ENCODE measurements at places on chromosomes 12 and 14.
A peak's percentile ranks its signal among the peaks of the same experiment; 100 is the strongest.

GRCh38 chr12:98317939-98318899 lies 197.2 kb upstream of the TMPO start:
- no peak overlapping the region for H3K27ac ChIP-seq
- no peaks in the 10 kb centered on the region for H3K4me1 ChIP-seq
- H3K4me3 ChIP-seq = no peak overlapping the region
- H3K36me3 ChIP-seq = no peaks in the 10 kb centered on the region
- DNase-seq = no peak

DNA sequence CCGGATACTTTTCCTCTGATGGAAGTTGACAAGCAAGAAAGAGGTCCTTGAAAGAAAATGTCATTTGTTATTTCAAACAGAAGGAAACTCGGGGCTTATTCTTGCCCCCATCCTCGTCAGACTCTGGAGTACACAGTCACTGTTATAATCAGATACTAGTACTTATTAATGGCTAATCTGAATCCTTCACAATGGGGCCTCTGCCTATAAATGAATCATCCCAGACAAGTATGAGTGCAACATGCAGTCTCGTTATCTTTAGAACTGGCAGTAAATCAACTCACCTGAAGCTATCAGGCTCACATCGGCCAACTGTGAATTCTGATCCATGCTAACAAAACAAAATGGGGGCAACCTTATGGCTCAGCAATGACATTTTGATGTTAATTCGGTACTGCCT lies 216.7 kb downstream of the GRIN2B start:
- H3K36me3 ChIP-seq = no peaks in the 10 kb centered on the region
- no peak for DNase-seq
- H3K27me3 ChIP-seq = peaks cover 53% of the 10 kb centered on the region
- H3K27ac ChIP-seq = no peak overlapping the region
- no peak overlapping the region for H3K4me3 ChIP-seq
- no peaks in the 10 kb centered on the region for H3K4me1 ChIP-seq

- DNase-seq = no peak
- H3K4me3 ChIP-seq = no peak overlapping the region
- peaks cover 48% of the 10 kb centered on the region for H3K27me3 ChIP-seq
- no peak overlapping the region for H3K27ac ChIP-seq
These were observed 138.4 kb downstream of the ADGRD1 start for GRCh38 chr12:131091976-131092691.

DNA sequence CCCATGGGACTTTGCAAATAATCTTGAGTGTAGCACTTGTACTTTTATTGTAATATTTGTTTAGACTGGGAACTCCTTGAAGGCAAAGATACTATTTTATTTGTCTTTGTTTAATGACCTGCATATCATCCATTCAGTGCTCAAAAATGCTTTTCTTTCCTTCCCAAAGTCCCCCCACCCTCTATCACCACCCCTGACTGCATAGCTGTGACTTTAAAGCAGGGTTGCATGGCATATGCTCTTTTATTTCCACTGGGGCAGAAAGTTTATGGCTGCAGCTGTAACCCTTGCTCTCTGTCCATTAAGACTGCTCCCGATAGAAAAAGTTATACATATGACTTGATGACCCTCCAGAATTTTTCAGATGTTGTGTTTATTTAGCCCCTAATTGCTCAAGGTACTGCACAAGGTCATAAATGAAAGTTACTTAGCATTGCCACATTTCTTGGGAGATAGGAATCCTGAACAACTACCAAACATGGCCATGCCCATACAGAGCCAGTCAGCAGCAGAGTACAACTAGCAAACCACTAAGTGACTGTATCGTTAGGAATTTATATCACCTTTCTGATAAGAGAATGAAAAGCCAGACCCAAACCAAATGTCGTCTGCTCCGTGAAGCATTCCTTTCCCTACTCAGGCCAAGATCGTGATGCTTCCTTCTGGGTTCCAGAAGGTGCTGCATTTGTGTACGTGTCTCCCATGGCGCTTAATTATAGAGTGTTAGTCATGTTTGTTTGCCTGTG lies 114.3 kb downstream of the DIP2B start:
- peak overlapping the region; percentile 72 for H3K27ac ChIP-seq
- H3K4me3 ChIP-seq = peak overlapping the region; percentile 27
- peak; percentile 38 for DNase-seq
- H3K36me3 ChIP-seq = peaks cover 11% of the 10 kb centered on the region

- DNase-seq = no peak
- no peaks in the 10 kb centered on the region for H3K4me1 ChIP-seq
- H3K27ac ChIP-seq = no peak overlapping the region
- H3K36me3 ChIP-seq = no peaks in the 10 kb centered on the region
- no peak overlapping the region for H3K4me3 ChIP-seq
These were observed 115.1 kb upstream of the MDGA2 start for GRCh38 chr14:47790477-47790876.

- no peak for DNase-seq
- no peak overlapping the region for H3K4me3 ChIP-seq
- H3K36me3 ChIP-seq = peaks cover 23% of the 10 kb centered on the region
- H3K27ac ChIP-seq = peak overlapping the region; percentile 34
These were observed 19.1 kb downstream of the AKT1 start for GRCh38 chr14:104776481-104776880.

GRCh38 chr14:61596990-61597389 lies 98.3 kb upstream of the HIF1A start:
- no peak overlapping the region for H3K27ac ChIP-seq
- no peak for DNase-seq
- H3K36me3 ChIP-seq = no peaks in the 10 kb centered on the region
- no peaks in the 10 kb centered on the region for H3K27me3 ChIP-seq
- H3K4me1 ChIP-seq = peaks cover 44% of the 10 kb centered on the region
- H3K4me3 ChIP-seq = no peak overlapping the region

DNA sequence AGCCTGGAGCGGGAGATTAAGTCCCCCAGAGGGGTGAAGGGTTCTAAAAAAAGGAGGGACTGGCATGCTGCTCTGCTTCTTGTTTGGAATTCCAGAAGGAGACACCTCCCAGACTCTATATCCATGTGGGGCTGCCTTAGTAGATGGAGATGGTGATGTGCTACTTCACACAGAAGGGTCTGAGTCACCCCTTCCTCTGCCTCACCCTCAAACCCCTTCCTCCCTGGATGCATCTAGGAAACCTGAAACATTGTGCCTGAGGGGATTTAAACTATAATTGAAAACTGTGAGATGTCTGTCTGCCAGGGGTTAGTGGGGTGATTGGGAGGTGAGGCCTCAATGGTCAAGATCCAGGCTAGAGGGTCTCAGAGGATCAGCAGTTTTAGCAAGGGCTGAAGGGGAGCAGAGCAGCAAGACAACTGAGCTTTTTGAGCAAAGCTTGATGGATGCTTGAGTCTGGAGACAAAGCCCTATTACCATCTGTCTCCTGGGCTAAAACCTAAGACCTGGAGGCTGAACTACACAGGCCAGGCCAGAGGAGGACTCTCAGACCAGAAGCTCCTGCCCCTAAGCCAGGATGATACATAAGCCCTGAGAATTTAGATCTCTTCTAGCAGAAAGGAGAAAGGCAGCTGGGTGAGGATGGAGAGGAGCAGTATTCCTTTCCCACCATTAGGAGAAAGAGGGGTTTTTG lies 314.7 kb upstream of the ATP2B1 start:
- H3K27me3 ChIP-seq = no peaks in the 10 kb centered on the region
- DNase-seq = no peak
- H3K4me3 ChIP-seq = no peak overlapping the region
- H3K27ac ChIP-seq = no peak overlapping the region
- H3K4me1 ChIP-seq = peaks cover 8% of the 10 kb centered on the region

- H3K36me3 ChIP-seq = no peaks in the 10 kb centered on the region
- no peak overlapping the region for H3K4me3 ChIP-seq
- no peak overlapping the region for H3K27ac ChIP-seq
- no peak for DNase-seq
- no peaks in the 10 kb centered on the region for H3K27me3 ChIP-seq
- H3K4me1 ChIP-seq = peaks cover 14% of the 10 kb centered on the region
These were observed 32.3 kb downstream of the BHLHE41 start for GRCh38 chr12:26092346-26093105.

- H3K27me3 ChIP-seq = no peaks in the 10 kb centered on the region
- no peak overlapping the region for H3K27ac ChIP-seq
- H3K4me3 ChIP-seq = no peak overlapping the region
- H3K36me3 ChIP-seq = peaks cover 31% of the 10 kb centered on the region
- no peak for DNase-seq
These were observed 107.7 kb downstream of the ESR2 start for GRCh38 chr14:64186231-64187129.

DNA sequence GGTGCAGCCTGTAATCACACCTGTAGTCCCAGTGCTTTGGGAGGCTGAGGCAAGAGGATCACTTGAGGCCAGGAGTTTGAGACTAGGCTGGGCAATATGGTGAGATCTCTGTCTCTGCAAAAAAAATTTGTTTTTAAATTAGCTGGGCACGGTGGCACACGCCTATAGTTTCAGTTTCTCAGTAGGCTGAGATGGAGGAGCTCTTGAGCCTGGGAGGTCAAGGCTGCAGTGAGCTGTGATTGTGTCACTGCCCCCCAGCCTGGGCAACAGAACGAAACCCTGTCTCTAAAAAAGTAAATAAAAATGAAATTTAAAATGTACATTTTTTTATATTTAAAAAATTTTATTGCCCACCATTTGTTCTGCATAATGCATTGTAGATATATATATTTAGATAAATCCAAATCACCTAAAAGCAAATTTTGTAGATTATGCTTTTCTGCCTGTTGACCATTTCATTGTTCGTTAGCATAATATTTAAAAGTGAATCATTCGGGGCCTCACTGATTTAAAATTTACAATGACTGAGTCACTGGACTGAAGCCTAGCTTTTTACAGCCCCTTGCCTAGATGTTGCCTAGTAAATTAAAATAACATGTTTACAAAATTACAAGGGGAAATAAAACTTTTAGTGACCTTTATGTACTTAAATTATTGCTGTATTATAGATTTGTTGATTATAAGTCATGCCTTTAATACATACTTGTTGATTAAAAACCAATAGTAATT lies 87.9 kb downstream of the USP15 start:
- H3K27ac ChIP-seq = no peak overlapping the region
- no peak for DNase-seq
- peaks cover 8% of the 10 kb centered on the region for H3K4me1 ChIP-seq

- no peak overlapping the region for H3K27ac ChIP-seq
- H3K36me3 ChIP-seq = peaks cover 5% of the 10 kb centered on the region
- H3K4me3 ChIP-seq = no peak overlapping the region
- H3K27me3 ChIP-seq = no peaks in the 10 kb centered on the region
- DNase-seq = no peak
These were observed 7.8 kb downstream of the GON7 start for GRCh38 chr14:93199031-93199430.

GRCh38 chr12:64691795-64692583 lies 67.2 kb downstream of the GNS start:
- no peaks in the 10 kb centered on the region for H3K27me3 ChIP-seq
- H3K4me3 ChIP-seq = no peak overlapping the region
- DNase-seq = no peak
- peaks cover 42% of the 10 kb centered on the region for H3K4me1 ChIP-seq
- H3K27ac ChIP-seq = peak overlapping the region; percentile 40

DNA sequence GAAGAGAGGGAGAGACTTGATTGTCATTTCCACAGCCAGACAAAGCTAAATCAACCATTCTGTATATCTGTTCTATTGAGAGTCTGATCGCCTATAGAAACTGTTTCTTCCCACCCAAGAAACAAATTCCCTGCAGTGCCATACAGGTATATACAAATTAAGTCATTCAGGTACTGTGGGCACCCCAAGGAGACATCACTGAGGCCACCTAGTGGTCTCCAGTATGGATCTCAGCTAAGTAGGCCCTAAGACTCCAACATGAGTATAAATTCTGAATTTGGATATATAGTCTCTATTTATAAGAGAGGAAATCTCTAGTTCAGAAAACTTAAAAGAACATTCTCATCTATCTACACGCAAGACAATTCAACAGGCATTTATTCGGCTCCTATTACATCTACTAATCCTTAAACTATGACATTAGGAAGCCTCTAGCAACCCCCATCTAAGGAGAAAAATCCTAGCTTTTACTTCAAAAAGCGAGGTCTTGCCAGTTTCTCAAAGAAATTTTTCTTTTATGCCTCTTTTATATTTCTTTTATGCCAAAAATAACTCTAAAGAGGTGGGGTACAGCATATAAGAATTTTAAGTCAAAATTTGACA lies 62.6 kb downstream of the DCAF5 start:
- H3K4me3 ChIP-seq = no peak overlapping the region
- peak; percentile 70 for DNase-seq
- H3K36me3 ChIP-seq = peaks cover 6% of the 10 kb centered on the region

GRCh38 chr12:11814374-11814773 lies 164.9 kb downstream of the ETV6 start:
- no peak overlapping the region for H3K4me3 ChIP-seq
- peaks cover 5% of the 10 kb centered on the region for H3K36me3 ChIP-seq
- peaks cover 57% of the 10 kb centered on the region for H3K4me1 ChIP-seq

- H3K36me3 ChIP-seq = no peaks in the 10 kb centered on the region
- no peaks in the 10 kb centered on the region for H3K4me1 ChIP-seq
- no peaks in the 10 kb centered on the region for H3K27me3 ChIP-seq
These were observed 28.7 kb downstream of the AICDA start for GRCh38 chr12:8584004-8584403.

- H3K36me3 ChIP-seq = peaks cover under 1% of the 10 kb centered on the region
- no peak for DNase-seq
- H3K27me3 ChIP-seq = no peaks in the 10 kb centered on the region
- H3K4me1 ChIP-seq = no peaks in the 10 kb centered on the region
- H3K4me3 ChIP-seq = no peak overlapping the region
- no peak overlapping the region for H3K27ac ChIP-seq
These were observed 50.5 kb downstream of the R3HDM2 start for GRCh38 chr12:57380300-57380699.

DNA sequence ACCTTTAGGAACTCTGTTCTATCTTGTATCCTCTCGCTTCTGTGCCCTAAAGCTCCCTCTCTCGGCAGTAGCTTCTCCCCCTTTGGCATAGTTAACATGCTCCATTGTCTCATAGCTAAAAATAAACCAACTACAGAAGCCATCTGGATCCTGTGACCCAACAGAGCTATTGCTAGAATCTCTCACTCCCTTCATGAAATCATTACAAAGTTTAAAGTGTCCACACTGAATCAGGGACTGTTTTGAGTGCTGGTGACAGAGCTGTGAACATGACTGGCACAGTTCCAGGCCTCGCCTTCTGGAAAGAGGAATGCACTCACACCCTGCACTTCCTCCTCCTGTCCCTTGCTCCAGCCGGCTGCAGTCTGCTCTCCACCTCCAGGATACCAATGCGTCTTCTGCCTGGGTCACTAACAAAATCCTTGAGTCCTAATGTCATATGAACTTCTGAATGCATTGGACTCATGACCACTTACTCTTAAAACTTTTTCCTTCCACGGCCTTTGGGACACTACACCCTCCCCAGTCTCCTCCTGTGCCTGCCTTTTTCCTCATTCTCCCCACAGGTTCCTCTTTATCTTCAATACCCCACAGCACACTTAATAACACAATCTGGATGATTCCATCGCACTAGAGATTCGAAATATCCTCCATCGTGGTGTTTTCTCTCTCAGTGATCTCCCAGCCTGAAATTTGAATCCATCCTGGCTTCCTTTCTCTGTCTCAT lies 13.2 kb downstream of the PLBD1 start:
- DNase-seq = peak; percentile 86
- no peak overlapping the region for H3K27ac ChIP-seq
- peaks cover 14% of the 10 kb centered on the region for H3K4me1 ChIP-seq
- H3K36me3 ChIP-seq = peaks cover 10% of the 10 kb centered on the region

GRCh38 chr14:105335735-105336476 lies 21.4 kb downstream of the PACS2 start:
- no peak overlapping the region for H3K27ac ChIP-seq
- no peak overlapping the region for H3K4me3 ChIP-seq
- peaks cover under 1% of the 10 kb centered on the region for H3K36me3 ChIP-seq
- no peaks in the 10 kb centered on the region for H3K27me3 ChIP-seq
- H3K4me1 ChIP-seq = no peaks in the 10 kb centered on the region
